ENCODE measurements at places on chromosomes 2 and 18.
A peak's percentile ranks its signal among the peaks of the same experiment; 100 is the strongest.

DNA sequence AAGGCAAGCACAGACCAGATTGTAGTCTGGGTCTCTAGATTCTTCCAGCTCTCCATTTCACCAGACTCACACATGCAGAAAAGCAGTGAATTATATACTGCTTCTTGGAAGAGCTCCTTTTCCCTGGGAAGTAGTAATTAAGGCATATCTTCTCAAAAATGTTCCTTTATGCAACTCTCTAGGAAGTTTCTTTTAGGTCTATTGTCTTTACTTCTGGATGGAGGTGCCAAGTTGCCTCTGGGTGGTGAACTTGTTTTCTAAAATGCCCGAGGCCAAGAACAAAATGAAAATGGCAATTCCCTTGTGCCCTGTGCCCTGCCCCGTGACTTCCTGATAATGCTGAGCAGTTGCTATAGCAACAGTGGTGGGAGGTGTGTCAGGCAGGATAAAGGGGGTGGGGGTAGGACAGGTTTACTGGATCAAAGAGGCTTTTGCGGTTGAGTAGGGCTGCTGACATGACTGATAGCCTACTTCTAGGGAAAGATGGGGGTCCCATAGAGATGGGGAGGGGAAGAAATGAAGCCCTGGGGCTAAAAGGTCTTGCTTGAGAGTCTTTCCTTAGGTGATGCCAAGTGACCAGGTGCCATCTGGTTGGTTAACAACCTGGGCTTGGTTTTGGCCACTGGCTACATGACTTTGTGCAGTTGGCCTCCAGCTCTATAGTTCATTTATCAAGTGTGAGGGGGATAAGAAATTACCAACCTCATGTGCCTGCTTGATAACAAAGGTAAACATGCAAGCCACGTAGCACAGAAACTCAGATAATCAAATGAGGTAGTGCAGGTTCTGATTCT is 11.8 kb downstream of the IGFBP2 start:
- no peak for DNase-seq

DNA sequence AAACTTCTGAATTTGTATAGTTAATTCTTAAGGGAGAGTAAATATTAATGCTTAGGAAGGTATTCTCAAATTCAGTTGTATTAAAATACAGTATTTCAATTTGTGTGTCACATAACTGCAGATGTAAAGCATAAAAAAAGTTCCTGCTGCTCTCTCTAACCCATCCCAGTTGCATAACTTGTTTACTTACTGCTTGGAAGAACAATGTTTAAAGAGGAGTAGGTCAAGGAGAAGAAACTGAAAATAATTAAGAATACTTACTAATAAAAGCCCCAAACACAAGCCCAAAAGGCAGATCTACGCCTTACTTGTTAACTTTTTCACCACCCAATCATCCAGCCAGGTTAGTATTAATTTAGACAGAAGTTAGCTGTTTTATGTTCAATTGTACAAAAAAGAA is 81.2 kb downstream of the ORC4 start:
- no peak for DNase-seq

GRCh38 chr2:202251494-202251893 is 13.1 kb upstream of the SUMO1 start:
- DNase-seq = no peak

GRCh38 chr2:183024339-183025095 is 13.7 kb downstream of the NCKAP1 start:
- no peak for DNase-seq

DNA sequence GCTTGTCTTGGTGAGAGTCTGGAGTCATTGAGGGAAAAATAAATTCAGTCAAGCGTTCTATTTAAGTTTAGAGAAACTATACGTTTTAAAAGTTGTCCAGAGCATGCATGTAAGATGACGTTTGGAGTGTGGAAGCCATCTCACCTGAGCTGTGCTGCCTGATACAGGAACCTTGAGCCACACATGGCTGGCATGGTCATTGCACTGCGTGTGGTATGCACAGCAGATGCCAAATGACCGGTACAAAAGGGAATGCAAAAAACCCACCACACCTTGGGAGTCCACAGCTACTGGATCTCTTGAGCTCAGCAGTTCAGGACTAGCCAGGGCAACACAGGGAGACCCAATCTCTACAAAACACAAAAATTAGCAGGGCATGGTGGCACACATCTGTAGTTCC is 4.3 kb downstream of the MZT2B start:
- no peak for DNase-seq

GRCh38 chr2:144659731-144660275 is 139.9 kb upstream of the ZEB2 start:
- DNase-seq = peak; percentile 72

- no peak for DNase-seq
Observed at GRCh38 chr2:120195553-120195952, 27.6 kb downstream of the TMEM185B start.
